ENCODE measurements at places on chromosomes 16 and 17. TPM values are rescaled to one million over a fixed set of nuclear protein-coding genes. Genes with fewer than 3 reads are reported as not detected.

- H3K27me3 ChIP-seq, result no peaks in the 10 kb centered on the region
- peaks cover 5% of the 10 kb centered on the region for H3K4me1 ChIP-seq
- no peak overlapping the region for H3K27ac ChIP-seq
- peak; percentile 70 for DNase-seq
Measured at GRCh38 chr16:68369697-68370580, 59.1 kb downstream of the PRMT7 start.

DNA sequence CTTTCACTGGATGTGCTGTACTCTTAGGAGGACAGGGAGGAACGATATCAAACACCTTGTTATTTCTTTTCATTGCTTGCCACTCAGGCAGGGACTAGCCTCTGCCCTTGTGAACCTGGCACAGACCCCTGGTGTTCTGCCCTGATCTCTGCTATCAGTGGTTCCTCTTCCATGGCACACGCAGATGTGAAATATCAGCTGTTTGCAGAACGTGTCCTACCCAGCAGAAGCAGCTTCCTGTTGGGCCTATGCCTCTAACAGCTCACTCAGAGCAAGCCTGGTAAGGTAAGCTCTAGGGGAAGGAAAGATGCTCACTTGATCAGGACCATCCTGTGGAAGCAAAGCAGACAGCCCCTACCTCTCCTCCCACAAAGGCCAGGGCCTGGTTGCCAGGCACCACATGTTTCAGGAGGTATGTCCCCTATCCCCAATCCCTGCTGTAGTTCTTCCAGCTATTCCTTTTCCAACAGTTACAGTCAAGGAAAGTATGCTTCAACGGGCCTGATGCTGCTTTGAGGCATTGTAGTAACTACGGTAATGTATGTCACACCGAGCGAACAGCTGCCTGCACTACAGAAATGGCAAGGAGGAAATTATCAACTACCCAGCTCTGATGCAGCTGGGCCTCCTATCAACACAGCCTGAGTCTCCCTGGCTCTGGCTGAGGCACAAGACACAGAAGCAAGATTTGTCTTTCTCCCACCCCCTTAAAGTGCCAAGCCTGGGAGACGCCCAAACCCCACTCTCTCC lies 41.3 kb upstream of the GFOD2 start:
- no peak for DNase-seq
- H3K27me3 ChIP-seq, result no peaks in the 10 kb centered on the region
- H3K36me3 ChIP-seq, result no peaks in the 10 kb centered on the region
- H3K4me3 ChIP-seq, result no peak overlapping the region

- H3K27me3 ChIP-seq, result no peaks in the 10 kb centered on the region
- no peak for DNase-seq
- no peaks in the 10 kb centered on the region for H3K36me3 ChIP-seq
- H3K4me1 ChIP-seq, result no peaks in the 10 kb centered on the region
- H3K4me3 ChIP-seq, result no peak overlapping the region
- no peak overlapping the region for H3K27ac ChIP-seq
Measured at GRCh38 chr17:57943140-57943539, 12.1 kb downstream of the CUEDC1 start.

DNA sequence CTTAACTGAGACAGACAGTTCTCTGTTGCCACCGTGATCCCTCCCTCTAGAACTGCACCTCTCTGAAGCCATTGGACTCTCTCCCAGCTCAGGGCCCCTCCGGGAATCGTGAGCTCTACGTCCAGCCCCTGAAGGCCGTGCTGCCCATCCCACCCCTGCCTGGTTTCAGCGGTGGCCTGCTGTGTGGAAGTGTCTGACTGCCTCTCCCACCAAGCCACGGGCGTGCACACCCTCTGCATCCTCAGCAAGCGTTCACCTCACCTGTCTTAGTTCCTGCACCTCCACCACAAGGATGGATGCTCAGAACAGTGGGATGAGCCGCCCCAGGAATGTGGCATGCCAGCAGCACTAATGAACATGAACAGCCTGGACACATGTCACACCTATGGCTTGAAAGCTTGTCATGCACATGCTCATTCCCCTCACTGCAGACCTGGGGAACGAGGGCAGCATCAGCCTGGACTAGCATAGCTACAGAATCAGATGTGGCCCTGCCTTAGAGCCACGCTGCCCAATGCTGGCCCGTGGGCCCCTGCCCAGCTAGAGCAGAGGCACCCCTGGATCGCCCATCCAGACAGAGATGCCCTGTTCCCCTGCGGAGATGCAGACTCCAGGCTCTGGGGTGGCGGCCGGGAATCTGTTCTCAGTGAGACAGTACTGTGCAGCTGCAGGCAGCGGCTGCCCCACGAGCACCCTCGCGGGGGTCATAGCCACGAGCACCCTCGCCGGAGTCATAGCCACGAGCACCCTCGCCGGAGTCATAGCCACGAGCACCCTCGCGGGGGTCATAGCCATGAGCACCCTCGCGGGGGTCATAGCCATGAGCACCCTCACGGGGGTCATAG lies 73.7 kb upstream of the CHMP6 start:
- no peaks in the 10 kb centered on the region for H3K4me1 ChIP-seq
- H3K27me3 ChIP-seq, result no peaks in the 10 kb centered on the region
- peaks cover 39% of the 10 kb centered on the region for H3K36me3 ChIP-seq
- no peak overlapping the region for H3K4me3 ChIP-seq
- H3K27ac ChIP-seq, result no peak overlapping the region

The CDH5 gene
- 5.3 TPM for total RNA-seq

DNA sequence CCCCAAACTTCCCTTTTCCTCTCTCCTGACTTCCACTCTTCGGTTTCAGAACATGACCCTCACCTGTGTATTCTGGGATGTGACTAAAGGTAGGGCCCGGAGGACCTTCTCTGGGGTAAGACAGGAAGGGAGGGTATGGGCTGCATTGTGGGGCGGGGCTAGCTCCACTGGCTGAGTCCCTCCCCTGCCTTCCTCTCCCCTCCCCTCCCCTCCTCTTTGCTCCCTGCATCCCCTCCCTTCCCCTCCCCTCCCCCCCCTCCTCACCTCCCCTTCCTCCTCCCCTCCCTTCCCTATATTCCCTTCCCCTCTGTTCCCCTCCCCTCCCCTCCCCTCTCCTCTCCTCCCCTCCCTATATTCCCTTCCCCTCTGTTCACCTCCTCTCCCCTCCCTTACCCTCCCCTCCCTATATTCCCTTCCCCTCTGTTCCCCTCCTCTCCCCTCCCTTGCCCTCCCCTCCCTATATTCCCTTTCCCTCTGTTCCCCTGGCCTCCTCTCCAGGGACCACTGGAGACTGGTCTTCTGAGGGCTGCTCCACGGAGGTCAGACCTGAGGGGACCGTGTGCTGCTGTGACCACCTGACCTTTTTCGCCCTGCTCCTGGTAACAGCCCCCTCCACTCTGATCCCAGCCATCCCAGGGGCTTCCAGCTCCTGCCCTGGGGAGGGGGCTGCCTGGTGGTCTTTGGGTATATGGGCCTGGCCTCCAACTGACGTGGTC lies 11.8 kb downstream of the ADGRG3 start:
- H3K4me3 ChIP-seq, result no peak overlapping the region
- no peak overlapping the region for H3K27ac ChIP-seq
- no peaks in the 10 kb centered on the region for H3K4me1 ChIP-seq
- no peaks in the 10 kb centered on the region for H3K36me3 ChIP-seq

The C1QTNF8 gene
- not detected for total RNA-seq

DNA sequence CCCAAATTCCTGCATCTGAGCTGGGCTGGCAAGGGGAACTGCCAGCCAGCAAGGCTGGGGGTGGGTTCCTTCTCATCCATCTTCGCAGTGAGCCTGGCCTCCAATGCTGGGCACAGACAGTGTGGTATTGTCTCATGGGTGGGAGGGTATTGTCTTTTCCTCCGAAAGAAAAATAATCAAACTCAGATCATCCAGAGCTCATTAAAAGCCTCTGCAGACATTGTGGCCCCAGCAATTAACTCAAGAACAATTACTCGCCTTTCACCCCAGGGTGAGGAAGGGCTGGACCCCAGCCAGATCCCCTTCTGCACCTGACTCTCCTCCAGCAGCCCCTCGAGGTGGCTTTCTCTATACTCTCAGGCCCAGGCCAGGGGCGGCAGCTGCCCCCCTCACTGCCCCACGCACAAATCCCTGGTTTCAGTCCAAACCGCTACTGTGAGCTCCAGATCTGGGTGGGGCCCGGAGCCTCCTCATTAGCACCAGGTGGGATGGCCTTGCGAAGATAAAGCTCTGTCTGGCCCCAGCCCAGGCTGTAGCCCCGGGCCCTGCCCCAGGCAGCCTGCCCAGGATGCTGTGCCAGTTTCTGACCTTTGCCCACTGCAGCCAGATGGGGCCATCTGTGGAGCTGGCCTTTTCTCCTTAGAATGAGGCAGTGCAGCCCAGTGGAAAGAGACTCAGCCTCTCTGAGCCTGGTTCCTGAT lies 2.3 kb upstream of the KRT15 start:
- no peak overlapping the region for H3K4me3 ChIP-seq
- H3K27ac ChIP-seq, result peak overlapping the region; percentile 79
- DNase-seq, result peak; percentile 87
- H3K4me1 ChIP-seq, result no peaks in the 10 kb centered on the region
- H3K36me3 ChIP-seq, result peaks cover 25% of the 10 kb centered on the region
- H3K27me3 ChIP-seq, result no peaks in the 10 kb centered on the region

DNA sequence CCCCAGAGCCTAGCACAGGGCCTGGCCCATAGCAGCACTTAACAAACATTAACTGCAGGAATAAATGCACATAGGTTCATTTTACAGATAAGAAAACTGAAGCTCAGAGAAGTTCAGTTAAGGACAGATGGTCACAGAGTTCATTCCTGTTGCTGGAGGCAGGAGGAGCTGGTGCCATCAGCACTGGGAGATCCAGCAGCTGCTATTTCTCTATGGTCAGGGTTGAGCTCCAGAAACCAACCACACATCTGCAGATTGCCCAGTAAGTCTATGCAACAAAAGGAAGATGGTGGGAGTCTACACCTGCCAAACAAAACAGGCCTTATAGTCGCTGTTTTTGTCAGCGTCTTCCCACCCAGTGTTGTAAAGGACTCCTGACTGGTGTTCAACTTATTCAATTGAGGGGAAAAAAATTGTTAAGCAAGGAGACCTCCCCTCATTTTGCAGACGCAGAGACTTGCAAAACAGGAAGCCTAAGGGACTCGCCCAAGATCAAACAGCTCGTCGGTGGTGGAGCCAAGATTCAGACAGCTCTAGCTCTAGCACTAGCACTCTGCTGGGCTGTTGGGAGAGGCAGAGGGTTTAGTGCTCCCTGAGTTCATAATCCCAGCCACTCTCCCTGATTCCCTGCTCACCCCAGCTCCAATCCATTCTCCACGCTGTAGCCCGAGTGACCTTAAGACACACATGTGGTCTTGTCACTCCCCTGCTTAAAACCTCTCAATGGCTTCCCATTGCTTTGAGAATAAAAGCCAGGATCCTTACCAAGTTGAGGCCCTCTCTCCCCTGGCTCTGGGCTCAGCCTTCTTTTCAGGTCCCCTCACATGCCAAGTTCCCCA lies 9.0 kb downstream of the NOG start:
- no peak overlapping the region for H3K27ac ChIP-seq
- no peaks in the 10 kb centered on the region for H3K36me3 ChIP-seq
- peaks cover 5% of the 10 kb centered on the region for H3K27me3 ChIP-seq
- H3K4me1 ChIP-seq, result peaks cover 4% of the 10 kb centered on the region

GRCh38 chr17:77286641-77287431 lies 146.1 kb downstream of the SEC14L1 start:
- no peaks in the 10 kb centered on the region for H3K36me3 ChIP-seq
- peak overlapping the region; percentile 42 for H3K4me3 ChIP-seq
- peak overlapping the region; percentile 84 for H3K27ac ChIP-seq
- H3K27me3 ChIP-seq, result no peaks in the 10 kb centered on the region

The RCVRN gene
- total RNA-seq, result not detected

- H3K36me3 ChIP-seq, result no peaks in the 10 kb centered on the region
- no peaks in the 10 kb centered on the region for H3K27me3 ChIP-seq
- DNase-seq, result no peak
- peaks cover 18% of the 10 kb centered on the region for H3K4me1 ChIP-seq
- H3K27ac ChIP-seq, result no peak overlapping the region
Measured at GRCh38 chr17:62164747-62165722, 100.0 kb upstream of the MED13 start.

- H3K36me3 ChIP-seq, result peaks cover 8% of the 10 kb centered on the region
- H3K27me3 ChIP-seq, result no peaks in the 10 kb centered on the region
- H3K4me3 ChIP-seq, result no peak overlapping the region
Measured at GRCh38 chr17:60522889-60523626, 3.0 kb downstream of the APPBP2 start.

All from Peyer's patch (tissue), 4 donors.